ENCODE measurements at places on chromosomes 5 and 9.

- no peak for DNase-seq
Observed at GRCh38 chr9:112784020-112784785, 33.6 kb downstream of the SNX30 start.

DNA sequence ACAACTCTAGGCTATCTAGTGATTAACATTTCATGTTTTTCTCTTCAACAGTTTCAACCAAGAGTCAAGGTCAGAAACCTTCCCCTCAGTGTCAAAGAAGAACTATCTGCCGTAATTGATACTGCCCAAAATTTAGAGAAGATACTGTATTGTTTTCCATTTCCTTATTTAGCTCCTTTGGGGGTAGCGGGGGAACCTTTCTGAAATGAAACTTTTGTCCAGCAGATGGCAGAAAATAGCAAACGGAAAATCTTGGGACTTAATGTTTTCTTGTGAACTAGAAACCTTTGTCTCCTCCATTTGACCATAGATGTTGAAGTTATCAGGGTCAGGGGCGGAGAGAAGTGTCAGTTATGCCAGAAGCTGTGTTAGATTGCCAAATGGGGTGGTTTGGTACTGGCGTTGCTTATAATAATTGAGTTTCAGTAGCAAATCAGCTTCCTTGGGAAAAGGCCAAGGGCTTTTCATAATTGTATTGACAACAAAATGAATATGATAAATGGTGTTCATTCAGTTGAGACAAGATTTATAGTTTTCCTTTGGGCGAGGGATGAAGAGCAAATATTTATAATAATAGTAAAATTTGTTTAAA, 101.7 kb upstream of the TLX3 start:
- DNase-seq: no peak

GRCh38 chr9:32644698-32645097, 9.2 kb upstream of the TAF1L start:
- peak; percentile 68 for DNase-seq

DNA sequence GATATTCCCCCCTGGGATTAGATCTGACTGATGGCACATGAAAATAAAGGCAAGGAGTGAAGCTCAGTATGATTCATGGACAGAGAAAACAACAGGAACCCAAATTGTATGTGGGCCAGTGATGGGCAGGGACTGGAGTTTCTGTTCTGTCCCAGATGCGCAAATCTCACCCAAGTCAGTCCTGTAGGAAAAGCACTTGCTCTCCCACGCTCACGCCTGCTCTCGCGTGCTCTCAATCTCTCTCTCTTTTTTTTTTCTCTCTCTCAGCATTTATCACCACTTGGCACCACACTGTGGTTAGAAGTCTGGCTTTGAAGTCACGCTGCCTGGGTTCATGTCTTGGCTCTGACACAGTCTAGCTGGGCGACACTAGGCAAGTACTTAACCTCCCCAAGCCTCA, 106.5 kb upstream of the LRRTM2 start:
- DNase-seq: no peak

DNA sequence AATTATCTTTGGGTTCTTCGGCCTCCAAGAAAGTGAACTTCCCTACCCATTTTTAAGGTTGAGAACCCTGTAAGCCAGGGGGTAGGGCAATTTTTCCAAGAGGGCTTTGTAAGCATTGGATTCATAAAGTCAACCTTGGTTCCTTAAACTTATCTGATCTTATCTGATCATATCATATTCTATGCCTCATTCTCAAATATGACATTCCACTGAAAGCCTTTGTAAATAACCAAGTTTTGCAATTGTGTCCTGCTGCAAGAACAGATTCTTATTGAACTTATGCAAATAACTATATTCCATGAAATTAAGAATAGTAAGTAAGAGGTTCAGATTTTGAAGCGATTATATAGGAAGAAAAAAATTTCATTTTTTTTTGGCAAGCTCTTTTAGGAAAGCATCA, 649.5 kb downstream of the LRRC70 start:
- DNase-seq: no peak

GRCh38 chr9:33166231-33167083, 679 bp downstream of the B4GALT1 start:
- DNase-seq: no peak

GRCh38 chr9:135476561-135477355, 2.8 kb upstream of the PPP1R26 start:
- no peak for DNase-seq

All from kidney epithelial cell (primary cell).